ENCODE measurements at places on chromosomes 7 and 10.

GRCh38 chr10:98074315-98074911 lies 44.0 kb upstream of the CRTAC1 start:
- DNase-seq: no peak

- DNase-seq: no peak
These were observed 296.5 kb downstream of the SORCS3 start for GRCh38 chr10:104937567-104937966.

DNA sequence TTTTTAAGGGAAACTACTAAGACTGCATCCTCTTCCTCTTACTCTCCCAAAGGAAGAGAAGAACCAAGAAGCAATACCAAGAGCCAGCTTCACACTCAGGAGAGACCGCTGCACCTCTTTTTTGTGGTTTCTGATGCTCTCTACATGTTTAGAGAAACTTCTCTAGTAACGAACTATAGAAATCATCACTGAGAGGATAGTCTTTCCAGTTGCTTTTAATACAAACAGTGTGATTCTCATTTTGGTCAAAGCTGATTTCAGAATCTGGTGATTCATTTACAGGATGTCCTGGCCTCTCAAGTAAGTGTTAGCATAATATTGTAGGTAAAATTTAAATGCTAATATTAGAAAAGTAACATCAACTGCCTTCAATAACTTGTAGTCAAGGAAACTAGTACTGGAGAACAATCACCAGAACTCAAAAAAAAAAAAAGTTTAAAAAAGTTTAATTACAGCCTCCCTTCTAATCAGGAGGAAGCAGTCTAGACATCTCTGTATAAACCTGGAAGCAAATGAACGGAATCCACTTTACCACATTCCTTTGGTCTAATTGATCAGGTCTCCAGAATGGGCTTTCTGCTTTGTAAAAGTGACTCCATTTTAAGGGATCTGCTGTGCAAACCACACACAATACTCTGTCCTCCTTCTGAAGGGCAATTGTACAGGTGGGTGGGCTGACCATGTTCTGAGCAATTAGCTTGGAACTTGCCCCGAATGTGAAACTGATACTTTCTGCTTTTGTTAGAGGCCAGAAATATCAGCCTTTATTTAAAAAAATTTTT lies 3.0 kb downstream of the LAMB1 start:
- DNase-seq: no peak

- no peak for DNase-seq
These were observed 9.4 kb downstream of the TSPAN15 start for GRCh38 chr10:69460576-69461242.

- DNase-seq: no peak
These were observed 650.3 kb downstream of the PHTF2 start for GRCh38 chr7:78448911-78449310.

- DNase-seq: no peak
These were observed 15.9 kb downstream of the TTYH3 start for GRCh38 chr7:2647594-2648172.

DNA sequence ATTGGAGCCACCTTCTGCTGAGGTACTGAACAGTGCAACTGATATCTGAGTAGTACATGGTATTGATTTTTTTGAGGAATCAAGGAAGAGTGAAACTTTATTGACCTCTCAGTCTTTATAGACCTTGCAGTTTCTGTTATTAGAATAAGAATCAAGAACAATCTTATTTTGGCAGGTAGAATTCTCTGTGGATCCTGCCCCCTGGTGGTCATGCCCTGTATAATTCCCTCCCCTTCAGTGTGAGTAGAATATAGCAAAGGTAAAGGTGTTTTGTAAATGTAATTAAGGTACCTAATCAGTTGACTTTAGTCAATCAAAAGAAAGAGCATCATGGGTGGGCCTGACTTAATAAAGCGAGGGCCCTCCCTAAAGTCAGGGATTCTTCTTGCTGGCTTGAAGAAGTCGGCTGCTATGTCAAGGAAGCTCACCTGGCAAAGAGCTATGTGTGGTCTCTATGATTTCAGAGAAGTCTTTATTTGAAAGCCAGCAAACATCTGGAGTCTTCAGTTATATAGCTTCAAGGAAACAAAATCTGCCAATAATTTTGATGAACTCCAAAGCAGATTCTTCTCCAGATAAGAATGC lies 142.8 kb downstream of the LSM5 start:
- DNase-seq: no peak

GRCh38 chr7:63030061-63030460 lies 968.6 kb upstream of the ZNF722 start:
- no peak for DNase-seq

DNA sequence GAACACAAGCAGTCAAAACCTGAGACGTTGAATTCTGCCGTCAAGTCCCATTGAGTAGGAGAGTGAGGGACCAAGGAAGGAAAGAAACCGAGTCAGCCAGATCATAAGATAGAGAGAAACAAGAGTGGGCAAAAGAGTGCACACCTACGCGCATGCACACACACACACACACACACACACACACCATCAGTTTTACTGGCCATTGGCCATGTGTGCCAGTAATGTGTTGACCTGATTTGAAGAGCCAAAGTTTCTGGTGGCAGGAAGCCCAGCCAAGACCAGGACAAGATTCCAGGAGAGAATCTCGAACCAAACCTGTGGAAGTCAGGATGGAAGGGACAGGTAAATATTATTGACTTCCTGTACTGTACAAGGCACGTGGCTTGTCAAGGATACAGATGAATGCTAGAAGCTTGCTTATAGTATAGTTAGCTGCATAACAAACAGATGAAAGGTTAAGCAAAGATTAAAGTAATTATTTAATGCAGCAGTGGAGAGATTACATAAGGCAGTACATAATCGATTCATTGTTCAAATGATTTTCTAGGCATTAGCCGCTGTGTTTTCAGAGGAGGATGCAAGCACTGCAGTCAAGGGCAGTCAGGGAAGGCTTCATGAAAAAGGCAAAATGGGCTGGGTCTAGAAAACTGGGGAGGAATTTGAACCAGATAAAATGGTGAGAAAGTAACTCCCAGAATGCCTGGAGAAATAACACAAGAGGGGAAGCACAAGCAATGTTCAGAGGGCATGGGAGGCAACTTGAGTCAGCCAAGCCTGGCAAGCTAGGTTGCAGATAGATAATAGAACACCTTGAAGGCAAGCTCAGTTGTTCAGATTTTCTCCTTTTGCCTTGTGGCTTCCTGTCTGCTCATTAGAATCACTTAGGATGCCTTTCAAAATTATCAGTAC lies 2.7 kb upstream of the HYCC1 start:
- DNase-seq: no peak

GRCh38 chr7:131096267-131096927 lies 231.3 kb upstream of the MKLN1 start:
- no peak for DNase-seq

GRCh38 chr7:144018065-144018464 lies 17.9 kb downstream of the OR6B1 start:
- DNase-seq: no peak

DNA sequence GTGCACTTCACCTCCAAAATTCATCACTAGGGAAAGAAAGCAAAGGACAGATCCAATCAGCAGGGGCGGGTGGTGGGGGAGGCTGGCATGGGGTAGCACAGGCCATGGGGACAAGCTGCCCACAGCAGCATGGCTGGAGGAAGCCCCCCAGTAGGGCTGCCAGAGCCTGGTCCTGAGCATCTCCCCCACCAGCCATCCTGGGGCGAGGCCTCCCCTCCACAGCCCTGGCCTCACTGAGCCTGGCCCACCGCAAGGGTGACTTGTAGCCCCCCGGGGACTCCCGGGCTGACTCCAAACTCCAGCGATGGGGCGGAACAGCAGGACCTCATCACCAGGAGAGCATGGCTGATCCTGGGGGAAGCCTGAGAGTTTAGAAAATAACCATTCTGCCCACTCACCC lies 92.4 kb upstream of the TCERG1L start:
- no peak for DNase-seq

DNA sequence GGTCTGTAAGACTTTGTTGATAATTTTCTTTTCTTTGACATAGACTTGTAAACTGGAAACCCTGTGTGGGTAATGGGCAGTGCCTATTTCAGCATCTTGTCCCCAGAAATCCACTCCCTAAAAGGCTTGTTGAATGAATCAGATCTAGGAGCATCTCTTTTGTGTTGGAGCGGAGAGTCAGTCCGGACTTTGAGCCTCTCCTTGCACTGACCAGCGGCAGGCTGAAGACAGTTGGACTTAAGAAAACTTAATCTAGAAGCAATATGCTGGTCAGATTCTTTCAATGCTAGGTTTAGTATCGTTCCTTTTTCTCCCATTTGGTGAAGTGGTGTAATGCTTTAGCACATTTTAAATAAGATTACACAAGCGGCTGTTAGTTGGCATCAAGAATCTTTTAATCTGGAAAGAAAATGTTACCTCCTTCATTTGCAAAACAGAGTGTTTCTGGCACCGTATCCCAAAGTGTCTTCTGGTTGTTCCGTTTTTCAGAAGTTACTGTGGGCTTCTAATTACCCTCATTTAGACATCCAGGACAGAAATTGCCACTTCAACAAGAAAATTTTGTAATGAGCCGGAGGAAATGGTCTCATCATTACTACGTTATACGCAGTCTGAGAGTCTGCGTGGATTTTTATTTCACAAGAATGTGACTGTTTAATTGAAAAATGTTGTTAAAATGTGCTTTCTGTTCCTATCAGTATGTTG lies 74.7 kb downstream of the CUX1 start:
- DNase-seq: no peak

- DNase-seq: no peak
These were observed 21.8 kb downstream of the MORN4 start for GRCh38 chr10:97611473-97611872.

Data from stimulated activated CD8-positive, alpha-beta memory T cell treated with anti-CD3 and anti-CD28 coated beads, Interleukin-4, amount 100 ng/mL, for 1 hour (primary cell).